ENCODE measurements at places on chromosomes 1 and 21. TPM values are rescaled to one million over a fixed set of nuclear protein-coding genes. Genes with fewer than 3 reads are reported as not detected.

DNA sequence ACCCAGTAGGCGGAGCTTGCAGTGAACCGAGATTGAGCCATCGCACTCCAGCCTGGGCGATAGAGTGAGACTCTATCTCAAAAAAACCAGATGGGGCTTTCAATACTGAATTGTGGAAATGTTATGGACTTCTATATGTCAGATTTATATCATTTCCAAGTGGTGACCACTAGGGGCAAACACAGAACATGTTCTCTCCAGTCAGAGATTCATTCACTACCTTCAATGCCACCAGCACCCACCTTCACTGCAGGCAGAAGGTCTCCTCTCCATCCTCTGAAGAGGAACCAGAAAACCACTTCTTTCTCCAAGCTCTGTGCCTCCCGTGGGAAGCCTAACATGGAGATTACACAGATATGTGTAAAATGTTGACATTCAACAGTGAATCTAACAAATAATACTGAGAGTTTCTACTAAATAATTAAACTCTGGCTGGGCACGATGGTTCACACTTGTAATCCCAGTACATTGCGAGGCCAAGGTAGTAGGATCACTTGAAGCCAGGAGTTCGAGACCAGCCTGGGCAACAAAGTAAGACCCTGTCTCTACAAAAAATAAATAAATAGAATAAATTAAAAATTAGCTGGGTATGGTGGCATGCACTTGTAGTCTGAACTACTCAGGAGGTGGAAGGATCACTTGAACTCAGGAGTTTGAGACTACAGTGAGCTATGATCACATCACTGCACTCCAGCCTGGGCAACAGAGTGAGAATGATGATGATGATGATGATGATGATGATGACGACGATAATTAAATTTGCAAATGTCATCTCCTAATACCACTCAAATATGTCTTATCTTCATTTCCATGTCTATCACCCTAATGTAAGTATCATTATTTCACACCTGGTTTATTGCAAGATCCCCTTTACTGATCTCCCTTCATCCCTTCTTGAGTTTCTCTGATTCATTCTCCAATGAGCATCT, 151.1 kb downstream of the ZNF281 start:
- DNase-seq = peak; percentile 16

Gene FOXO6
- total RNA-seq = 16.2 TPM

Gene OR2T11
- total RNA-seq = not detected

Gene SOX13
- 31.3 TPM for total RNA-seq

DNA sequence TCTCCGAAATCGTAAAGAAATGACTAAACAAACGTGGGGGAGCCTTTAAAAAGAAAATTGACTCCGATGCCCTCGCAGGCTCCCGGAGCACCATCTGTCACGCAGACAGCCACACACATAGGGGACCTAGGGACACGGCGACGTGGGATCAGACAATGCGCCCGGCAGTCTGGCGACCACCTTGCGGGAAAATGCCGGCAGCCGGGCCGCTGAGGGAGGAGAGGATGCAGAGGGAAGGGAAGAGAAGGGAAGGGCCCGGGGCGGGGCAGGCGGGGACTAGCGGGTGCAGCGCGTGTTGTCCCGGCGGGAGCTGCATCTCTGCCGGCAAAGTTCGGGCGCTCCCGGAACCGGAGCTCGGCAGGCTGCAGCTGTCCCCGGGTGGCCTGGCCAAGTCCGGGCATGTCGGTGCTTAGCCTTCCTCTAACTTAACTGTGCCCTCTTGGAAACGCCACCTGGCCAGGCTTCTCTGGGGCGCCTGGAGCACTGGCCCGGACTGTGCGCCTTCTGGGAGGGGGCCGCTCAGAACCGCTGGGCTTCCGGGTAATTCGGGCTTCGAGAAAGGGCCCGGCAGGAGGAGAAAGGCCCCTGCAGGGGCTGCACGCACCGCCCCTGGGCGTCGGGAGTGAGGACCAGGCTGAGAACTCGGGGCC, 1.8 kb downstream of the NHLH2 start:
- DNase-seq = peak; percentile 49

GRCh38 chr21:36613059-36613458, 85.9 kb upstream of the SIM2 start:
- peak; percentile 41 for DNase-seq

Gene BRINP3
- total RNA-seq = 0.31 TPM

GRCh38 chr1:24904731-24905354, 25.2 kb downstream of the RUNX3 start:
- DNase-seq = no peak

- DNase-seq = no peak
These were observed 258.9 kb upstream of the SGIP1 start for GRCh38 chr1:66275083-66275482.

Gene GCSAML
- total RNA-seq = 0.72 TPM

Gene CCDC190
- total RNA-seq = 11.8 TPM

DNA sequence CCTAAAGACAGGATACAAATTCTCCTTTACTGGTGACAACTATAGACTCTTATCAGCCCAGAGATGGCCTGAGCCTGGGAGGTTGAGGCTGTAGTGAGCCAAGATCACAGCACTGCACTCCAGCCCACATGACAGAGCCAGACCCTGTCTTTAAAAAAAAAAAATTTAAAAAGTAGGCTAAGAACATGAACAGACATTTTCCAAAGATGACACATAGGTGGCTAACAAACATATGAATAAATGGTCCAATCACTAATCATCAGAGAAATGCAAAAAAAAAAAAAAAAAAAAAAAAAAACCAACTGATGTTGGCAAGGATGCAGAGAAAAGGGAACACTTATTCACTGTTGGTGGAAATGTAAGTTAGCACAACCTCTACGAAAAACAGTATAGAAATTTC, 65.0 kb downstream of the TOR3A start:
- no peak for DNase-seq

GRCh38 chr1:125080077-125080476, 3895.3 kb downstream of the SRGAP2C start:
- DNase-seq = no peak

Gene SPATA21
- total RNA-seq = not detected

GRCh38 chr1:48043622-48044021, 46.4 kb upstream of the TRABD2B start:
- no peak for DNase-seq

Gene WNT3A
- 1.6 TPM for total RNA-seq

- DNase-seq = no peak
These were observed 87.8 kb upstream of the NRIP1 start for GRCh38 chr21:15152591-15152990.

Gene OR6K3
- not detected for total RNA-seq

- peak; percentile 44 for DNase-seq
These were observed 138.2 kb downstream of the ZNF326 start for GRCh38 chr1:90133133-90133532.

GRCh38 chr1:167714098-167714438, 7.7 kb upstream of the MPZL1 start:
- no peak for DNase-seq

GRCh38 chr21:37429356-37429755, 62.8 kb downstream of the DYRK1A start:
- no peak for DNase-seq

DNA sequence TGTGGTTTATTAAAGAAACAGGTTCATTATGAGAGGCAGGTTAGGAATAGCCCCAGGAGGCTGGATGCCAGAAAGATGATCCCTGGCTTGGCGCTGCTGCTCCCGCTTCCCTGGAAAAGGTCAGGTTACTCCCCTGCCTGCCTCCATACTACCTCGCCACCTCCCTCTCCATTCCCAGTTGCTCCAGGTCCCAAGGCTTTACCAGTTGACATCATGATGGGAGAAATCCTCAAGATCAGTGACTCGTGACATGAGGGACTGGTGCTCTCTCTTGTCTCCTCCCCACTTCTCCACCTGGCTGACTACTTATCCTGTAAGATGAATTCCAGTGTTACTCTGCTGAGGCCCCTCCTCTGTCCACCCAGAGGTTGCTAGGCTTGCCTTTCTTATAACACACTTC, 19.7 kb downstream of the VASH2 start:
- no peak for DNase-seq

Gene PROX1
- total RNA-seq = 15.6 TPM

GRCh38 chr1:15246960-15247614, at the start of gene FHAD1:
TSS of gene FHAD1 (plus strand) at chr1:15247223. CDS start at chr1:15251785, 4,562 bp downstream.
- DNase-seq = peak; percentile 80

DNA sequence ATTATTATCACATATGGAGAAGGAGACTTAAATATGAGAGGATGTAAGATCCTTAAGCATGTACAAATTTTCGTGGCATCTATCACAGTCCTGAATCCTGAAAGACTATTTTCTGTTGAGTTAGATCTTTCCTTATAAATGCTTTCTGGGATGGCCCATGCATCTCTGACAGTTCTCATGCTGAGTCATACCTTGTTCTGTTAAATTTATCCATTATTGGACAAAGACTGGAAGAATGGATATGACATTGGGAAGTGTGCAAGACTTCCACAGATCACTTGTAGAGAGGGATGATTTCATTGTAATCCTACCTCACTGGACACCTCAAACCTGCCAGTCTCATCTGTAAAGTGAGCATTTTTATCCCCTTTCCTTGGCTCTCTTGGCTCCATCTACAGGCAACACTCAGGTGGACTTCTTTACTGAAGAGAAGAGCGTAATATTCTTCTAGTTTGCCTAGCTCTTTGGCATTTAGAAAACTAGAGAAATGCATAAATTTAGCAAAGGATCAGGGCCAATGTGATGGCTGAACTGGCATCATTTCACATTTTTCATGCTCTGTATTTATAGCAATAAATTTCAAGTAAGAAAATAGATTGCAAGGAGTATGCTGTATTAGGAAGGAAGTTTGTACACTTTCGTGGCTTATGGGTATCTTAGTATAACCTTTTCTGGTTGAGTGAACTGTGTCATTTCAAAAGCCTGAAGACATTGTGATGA, 128.2 kb downstream of the NFIA start:
- no peak for DNase-seq

Gene CDC20
- total RNA-seq = 14.1 TPM

DNA sequence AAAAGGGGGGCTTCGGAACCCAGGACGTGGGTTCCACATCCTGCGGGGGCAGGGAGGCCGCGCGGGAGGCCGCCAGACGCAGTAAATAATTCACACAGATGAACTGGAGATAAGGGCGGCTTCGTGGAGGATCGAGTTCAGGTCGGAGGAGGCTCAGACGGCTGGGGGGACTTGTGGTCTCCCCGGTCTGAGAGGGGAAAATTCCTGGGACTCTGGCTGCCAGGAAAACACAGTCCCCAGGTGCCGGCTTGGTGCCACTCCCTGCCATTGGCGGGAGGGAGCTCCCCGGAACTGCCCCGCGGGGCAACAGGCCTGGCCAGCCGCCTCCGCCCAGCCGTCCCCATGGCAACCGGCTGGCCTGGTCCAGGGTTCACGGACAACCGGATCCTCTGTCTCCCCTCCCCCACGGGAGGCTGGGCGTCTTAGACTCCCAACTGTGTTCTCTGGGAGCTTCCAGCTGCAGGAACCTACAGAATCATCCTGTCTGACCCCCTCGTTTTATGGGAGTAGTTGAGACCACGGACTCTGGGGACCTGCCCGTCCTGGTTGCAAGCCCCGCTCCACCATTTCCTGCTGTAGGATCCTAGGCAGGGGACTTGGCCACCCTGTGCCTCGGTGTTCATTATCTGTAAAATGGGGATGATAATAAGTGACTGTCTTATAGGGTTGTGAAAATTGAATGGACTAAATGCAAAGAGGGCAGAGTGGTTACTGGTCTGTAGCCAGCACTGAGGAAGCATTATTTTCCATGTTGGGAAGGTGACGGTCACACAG, 9.6 kb downstream of the CAMK2N1 start:
- DNase-seq = peak; percentile 8

- no peak for DNase-seq
These were observed 20.3 kb downstream of the ENO1 start for GRCh38 chr1:8858112-8858668.

GRCh38 chr1:201069636-201070035, 42.6 kb downstream of the CACNA1S start:
- DNase-seq = no peak

- no peak for DNase-seq
These were observed 862.0 kb upstream of the NEGR1 start for GRCh38 chr1:73144311-73144710.

Gene KLF17
- total RNA-seq = 0.41 TPM

Gene UBXN10
- 0.51 TPM for total RNA-seq

Gene TNFSF18
- not detected for total RNA-seq

GRCh38 chr1:9341301-9341845, 48.7 kb downstream of the SPSB1 start:
- DNase-seq = no peak

DNA sequence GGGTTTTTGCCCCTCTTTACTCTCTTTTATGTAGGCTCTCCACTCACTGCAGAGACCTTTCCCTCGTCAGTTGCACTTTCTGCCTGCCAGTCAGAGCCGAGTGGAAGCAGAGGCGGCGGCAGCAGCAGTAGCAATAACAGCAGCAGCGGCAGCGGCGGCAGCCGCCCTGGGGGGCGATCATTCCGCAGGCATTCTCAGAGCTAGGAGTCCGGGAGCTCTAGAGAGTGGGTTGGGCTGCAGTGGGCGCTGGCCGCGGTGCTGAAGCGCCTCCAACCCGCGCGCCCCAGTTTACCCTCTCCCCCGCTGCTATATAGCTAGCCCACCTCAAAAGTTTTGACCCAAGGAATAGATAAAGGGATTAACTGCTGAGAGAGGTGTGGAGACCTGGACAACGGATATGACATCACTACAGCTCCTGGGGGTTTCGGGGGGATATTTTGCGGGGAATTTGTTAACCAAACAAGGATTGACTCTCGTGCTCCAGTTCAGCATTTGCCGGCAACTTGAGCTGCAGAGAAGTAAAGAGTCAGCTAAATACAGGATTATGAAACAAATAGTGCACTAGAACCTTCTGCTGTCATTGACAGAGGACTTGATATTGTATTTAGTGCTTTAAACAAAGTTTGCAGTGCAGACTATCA, at the start of gene OLFM3:
Gene OLFM3 (minus strand): TSS at position 102 of the 641 bp plus-strand sequence.
- peak; percentile 75 for DNase-seq

DNA sequence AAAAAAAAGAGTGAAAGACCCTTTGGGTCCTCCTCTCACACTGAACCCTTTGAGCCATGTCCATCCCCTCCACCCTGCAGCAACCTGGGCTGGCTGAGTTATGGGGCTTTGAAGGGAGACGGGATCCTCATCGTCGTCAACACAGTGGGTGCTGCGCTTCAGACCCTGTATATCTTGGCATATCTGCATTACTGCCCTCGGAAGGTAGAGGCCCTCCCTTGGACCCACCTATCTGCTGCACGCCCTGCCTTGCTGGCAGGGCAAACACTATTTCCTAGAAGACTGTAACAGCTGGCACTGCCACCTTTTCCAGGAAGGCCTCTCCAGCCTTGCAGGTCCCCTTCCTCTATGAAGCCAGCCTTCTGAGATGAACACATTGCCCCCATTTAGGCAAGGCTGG, 1.1 kb downstream of the SLC50A1 start:
- no peak for DNase-seq

DNA sequence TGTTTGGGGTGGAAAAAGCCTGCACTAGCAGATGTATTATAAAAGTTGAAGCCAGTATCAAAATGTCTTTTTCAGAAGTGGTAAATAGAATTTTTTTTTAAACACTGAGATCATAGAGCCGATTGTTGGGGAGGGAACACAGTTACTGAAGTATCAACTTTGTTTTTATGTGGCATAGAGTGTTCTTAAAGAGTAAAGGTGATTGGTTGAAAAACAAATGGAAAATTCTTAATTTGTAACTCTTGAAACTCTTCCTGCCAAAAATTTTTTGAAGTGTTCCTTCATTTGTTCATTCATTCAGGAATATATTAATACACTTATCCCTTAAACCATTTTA, 83.3 kb downstream of the DISP1 start:
- no peak for DNase-seq

- peak; percentile 84 for DNase-seq
These were observed 118.2 kb downstream of the FOXD2 start for GRCh38 chr1:47555841-47556560.

Data from tongue (tissue), 3 donors.